ENCODE measurements at places on chromosomes 7 and 10. TPM values are rescaled to one million over a fixed set of nuclear protein-coding genes. Genes with fewer than 3 reads are reported as not detected.

Gene SLC16A9
- total RNA-seq, result 16.0 TPM

DNA sequence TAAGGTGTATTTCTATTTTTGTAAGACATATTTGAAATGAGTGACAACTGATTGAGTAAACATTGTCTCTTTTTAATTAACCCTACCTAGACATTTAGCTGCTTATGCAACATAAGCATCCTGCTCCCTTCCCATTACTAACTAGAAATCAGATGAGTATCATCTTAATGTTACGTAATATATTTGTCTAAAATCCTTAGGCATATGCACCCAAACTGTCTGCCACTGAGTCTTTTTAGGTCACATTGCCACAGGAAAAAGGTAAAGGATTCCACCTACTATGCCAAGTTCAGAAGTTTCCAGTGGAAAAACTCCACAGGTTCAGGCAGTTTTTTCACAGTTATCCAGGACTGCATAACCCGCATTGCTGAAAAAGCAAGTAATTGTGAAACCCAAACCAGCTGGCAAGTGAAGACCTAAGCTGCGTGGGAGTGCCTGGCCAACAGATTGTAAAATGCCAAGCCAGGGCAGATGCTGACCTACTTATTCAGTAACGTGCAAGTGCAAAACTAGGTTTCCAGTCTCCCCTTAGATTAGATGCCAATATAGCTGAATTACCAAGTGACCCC, 983.7 kb downstream of the GATA3 start:
- H3K27me3 ChIP-seq, result no peaks in the 10 kb centered on the region
- DNase-seq, result no peak
- H3K36me3 ChIP-seq, result no peaks in the 10 kb centered on the region

DNA sequence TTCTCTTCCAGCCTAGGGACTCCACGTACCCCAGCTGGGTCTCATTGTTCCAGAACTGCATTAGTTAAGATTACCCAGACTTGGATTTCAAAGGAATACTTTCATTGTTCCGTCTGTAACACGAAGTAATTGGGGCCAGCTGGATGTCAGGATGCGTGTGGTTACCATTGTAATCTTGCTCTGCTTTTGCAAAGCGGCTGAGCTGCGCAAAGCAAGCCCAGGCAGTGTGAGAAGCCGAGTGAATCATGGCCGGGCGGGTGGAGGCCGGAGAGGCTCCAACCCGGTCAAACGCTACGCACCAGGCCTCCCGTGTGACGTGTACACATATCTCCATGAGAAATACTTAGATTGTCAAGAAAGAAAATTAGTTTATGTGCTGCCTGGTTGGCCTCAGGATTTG, 21.0 kb downstream of the LRRC17 start:
- H3K27ac ChIP-seq, result peak overlapping the region; percentile 77
- peak overlapping the region; percentile 26 for H3K4me3 ChIP-seq
- no peaks in the 10 kb centered on the region for H3K27me3 ChIP-seq
- no peaks in the 10 kb centered on the region for H3K36me3 ChIP-seq
- DNase-seq, result peak; percentile 82

DNA sequence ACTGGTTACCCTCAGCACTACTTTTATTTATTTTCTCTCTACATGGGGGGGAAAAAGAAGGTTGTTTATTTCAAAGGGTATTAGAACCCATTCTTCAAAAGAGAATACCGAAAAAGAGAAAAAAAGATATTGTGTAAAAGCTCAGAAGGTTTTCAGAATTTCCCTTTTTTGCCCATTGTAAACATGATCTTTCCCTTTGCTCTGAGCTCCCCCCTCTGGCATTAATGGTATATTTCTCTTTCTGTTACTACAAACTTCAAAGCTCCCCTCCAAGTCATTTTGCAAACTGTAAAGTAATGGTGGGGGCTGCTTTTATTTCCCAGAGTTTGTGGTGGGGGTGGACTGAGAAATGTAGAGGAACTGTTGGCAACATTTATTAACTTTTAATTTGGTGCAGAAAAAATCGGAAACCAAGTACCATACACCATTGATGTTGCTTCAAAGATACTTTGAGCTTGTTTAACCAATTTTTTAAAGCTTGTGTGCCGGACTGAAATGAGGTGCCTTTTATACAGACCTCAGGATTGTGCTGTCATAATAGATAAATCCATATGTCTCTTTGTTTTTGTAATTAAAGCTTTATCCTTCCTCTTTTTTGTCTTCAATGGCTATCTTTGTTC, 181.5 kb downstream of the EXOC4 start:
- peaks cover 21% of the 10 kb centered on the region for H3K4me1 ChIP-seq
- H3K27me3 ChIP-seq, result no peaks in the 10 kb centered on the region
- DNase-seq, result peak; percentile 66
- no peak overlapping the region for H3K27ac ChIP-seq
- no peaks in the 10 kb centered on the region for H3K36me3 ChIP-seq

GRCh38 chr10:133083422-133084100, 4.2 kb upstream of the ADGRA1 start:
- no peak for DNase-seq
- H3K27me3 ChIP-seq, result peaks cover 21% of the 10 kb centered on the region
- no peak overlapping the region for H3K27ac ChIP-seq
- H3K4me1 ChIP-seq, result no peaks in the 10 kb centered on the region
- H3K36me3 ChIP-seq, result no peaks in the 10 kb centered on the region

- H3K4me3 ChIP-seq, result no peak overlapping the region
- H3K27me3 ChIP-seq, result no peaks in the 10 kb centered on the region
- H3K27ac ChIP-seq, result peak overlapping the region; percentile 33
- DNase-seq, result peak; percentile 32
- H3K36me3 ChIP-seq, result no peaks in the 10 kb centered on the region
- H3K4me1 ChIP-seq, result peaks cover 28% of the 10 kb centered on the region
Measured at GRCh38 chr10:17022466-17022825, 107.2 kb downstream of the CUBN start.

GRCh38 chr10:599767-600166, 89.7 kb downstream of the DIP2C start:
- DNase-seq, result no peak
- H3K27me3 ChIP-seq, result no peaks in the 10 kb centered on the region
- H3K4me1 ChIP-seq, result no peaks in the 10 kb centered on the region
- H3K27ac ChIP-seq, result no peak overlapping the region

DNA sequence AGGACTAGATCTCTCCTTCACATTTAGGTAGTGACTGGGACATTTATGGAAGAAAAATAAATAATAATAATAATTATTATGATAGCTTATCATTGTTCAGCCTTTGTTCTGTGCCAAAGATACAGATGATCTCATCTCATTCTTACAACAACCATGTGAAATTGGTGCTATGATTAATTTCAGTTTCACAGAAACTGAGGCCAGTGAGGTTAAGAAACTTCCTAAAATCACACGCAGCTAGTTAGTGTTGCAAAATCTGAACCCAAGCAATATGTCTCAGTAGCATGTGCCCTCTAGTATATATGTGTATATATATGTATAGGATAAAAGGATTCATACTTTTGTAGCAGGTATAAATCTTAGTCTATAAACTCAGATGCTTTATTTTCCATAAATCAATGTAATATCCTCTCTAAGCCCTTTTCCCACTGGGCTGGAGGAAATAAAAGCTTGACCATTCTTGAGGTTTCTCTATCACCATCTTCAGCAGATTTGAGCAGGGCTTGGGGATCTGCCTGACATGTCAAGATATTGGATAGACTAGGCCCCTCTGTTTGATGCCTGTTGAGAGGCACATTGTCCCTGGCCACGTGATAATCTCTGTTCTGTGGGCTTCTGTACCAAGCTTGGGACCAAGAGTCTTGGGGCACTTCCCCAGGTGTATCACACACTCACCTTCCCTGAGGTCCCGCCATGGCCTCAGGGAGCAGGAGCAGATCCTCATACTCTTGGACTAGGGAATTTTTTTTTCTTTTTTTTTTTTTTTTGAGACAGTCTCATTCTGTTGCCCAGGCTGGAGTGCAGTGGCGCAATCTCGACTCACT, 172.6 kb upstream of the NRP1 start:
- peaks cover 11% of the 10 kb centered on the region for H3K4me1 ChIP-seq
- peaks cover 3% of the 10 kb centered on the region for H3K36me3 ChIP-seq
- H3K27me3 ChIP-seq, result no peaks in the 10 kb centered on the region
- H3K4me3 ChIP-seq, result no peak overlapping the region
- DNase-seq, result no peak
